ENCODE measurements at places on chromosomes 1 and 21.

DNA sequence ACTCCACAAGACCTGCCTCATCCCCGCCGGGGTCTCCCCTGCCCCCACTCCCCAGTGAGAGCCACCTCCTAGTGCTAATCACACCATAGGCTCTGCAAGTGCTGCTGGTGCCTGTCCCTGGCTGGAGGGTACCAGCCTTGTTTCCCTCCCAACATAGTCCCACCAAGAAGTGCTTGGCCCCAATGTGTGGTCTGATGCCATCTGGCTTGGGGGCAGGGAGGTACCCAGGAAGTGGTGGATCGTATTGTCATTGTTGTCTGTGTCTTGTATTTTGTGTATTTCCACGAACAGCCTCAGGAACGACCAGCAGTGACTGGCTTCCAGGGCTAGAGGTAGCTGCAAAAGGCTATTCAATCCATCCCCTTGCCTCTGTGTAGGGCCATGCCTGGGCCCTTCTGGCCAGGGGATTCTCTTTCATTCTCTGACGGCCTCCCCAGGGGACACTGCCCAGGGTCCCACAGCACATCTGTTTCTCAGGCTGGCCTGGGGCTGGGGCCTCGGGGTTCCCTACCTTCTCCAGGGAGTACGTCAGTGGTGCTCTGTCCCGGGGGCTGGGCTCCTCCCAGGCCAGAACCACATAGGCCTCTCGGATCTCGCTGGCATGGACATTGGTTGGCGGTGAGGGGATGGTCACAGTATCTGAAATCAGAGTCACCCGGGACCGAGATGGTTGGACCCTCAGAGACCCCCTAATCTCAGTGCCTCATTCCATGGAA, 22.8 kb downstream of the MYOM3 start:
- no peak for DNase-seq

DNA sequence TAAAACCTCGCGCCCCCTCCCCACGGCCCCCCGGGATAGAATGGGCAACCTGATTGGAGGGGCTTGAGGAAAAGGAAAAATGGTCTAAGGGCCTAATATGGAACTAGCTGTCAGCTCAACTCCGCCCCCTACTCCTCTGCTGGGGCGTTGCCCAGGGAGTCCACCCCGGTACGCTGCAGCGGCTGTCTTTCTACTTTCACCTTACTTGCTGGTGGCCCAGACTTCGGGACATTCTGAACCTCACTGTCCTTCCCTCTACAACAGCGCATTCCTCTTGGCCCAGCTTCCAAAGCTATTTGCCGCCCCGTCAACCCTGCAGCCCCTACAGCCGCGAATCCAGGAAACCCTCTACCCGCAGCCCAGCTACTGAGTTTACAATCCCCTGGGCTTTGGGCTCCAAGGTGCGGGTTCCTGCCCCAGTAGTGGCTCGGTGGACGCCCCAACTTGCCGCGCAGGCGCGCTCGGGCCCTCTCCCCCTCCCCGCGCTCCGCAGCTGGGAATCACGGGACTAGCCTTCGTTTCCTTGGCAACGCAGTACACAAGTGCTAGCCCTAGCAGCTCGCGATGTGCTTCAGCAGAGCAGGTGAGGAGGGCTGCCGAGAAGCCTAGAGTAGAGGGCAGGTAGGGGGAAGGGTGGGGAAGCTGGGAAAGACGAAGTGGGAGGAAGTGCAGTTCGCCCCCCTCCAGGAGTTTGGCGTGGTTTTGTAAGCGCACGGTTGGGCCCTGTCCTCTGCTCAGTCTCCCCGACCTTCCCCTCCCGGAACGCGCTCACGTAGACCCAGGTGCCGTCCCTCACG, 55.6 kb downstream of the CHIA start:
- DNase-seq = peak; percentile 90

GRCh38 chr1:20882837-20883236, 95.7 kb upstream of the HP1BP3 start:
- no peak for DNase-seq

DNA sequence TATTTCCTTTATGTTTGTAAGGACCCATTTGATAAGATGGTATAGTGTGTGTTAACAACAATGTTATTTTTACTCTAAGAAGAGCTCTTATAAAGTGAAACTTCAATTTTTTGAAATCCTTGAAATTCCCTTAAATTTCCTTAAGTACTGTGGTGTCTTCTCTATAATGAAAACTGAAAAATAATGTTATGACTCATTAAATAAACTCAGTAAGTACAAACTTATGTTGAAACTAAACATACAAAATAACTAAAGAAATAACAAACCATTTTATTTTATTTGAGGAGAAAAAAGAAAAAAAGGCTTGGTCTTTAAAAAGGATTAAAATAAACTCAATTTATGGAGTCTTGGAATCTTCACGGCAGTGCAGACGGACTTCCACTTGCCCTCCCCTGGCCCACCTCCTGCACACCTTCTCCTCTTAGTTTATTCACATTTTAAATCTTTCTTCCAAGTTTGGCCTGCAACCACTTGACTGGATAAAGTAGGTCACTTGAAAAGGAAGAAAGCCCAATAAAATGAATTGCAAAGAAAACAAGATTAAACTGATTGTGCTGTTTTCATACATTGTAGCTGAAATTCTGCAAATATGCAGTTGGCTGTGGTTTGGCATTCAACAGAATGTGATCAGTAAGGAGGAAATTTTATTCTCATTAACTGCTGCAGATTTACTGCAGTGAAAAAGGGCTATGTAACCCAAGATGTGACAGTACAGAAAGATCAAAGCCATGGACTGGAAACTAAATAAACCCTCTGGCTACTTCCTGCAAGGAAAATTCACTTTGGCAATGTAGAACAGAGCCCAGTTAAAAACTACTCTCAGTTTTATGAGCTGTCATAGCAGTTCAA, 48.5 kb upstream of the SCYL3 start:
- no peak for DNase-seq

DNA sequence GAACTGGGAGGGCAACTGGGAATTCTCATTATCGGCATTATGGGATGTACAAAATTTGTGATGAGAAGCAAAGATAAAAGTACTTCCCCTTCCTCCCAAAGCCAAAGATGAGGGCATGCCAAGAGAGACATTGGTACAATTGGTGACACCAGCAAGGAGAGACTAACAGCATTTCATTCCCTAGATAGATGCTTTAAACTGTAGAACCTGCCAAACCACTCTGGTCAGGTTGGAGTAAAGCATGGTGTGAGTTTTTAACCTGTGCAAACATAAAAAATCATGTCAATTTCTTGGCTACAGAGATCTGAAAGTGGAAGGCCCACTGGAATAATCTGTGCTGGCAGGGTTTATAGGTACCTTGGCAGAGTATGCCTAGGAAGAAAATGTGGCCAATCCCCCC, 19.4 kb downstream of the CTXND2 start:
- DNase-seq = no peak

DNA sequence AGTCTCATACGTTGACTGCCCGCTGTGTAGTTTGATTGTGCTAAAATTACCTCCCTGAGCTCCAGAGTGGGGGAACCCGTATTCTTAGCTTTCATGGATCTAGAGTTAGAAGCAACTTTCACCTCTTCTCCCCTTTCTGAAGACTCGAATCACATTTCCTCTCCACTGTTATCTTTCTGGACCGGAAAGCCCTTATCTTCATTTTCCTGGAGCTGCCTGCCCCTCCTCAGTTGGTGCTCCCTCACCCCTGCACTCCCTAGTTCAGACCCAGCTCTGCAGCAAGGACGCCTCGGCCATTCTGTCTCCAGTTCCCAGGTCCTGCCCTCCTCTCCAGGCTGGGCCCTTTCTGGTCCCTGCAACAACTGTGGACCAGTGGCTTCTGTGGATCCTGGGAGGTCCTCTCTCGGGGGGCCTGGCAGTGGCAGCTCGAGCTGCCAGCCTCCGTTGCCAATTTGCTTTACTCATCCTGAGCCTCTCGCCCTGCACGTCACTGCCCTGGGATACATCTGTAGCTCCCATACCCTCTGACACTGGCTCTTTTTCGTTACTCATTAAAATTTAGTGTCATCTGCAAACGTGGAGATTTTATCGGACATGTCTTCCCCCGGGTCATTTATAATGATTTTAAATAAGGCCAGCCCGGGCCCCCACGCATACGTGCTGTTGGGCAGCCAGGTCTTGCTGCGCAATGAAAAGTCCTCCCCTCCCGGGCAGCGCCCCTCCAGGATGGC, 141.5 kb upstream of the VAMP3 start:
- DNase-seq = no peak

DNA sequence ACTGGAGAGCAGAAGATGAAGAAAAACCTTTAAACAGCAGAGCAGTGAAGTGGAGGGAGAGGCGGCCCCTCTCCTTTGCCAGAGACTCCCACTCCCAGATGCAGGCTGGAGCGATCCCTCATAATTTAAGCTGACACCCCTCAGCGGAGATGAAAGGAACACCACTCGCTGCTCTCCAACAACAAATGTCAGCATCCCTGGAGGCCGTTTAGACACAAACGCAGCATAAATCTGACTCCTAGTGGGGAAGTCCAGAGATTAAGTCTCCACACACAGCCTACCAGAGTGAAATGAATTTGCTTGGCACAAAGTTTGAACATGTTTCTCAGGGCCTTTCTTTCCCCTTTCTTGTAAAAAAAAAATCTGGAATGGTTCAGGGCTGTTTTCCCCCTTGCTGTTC, 137.8 kb downstream of the LMX1A start:
- no peak for DNase-seq

DNA sequence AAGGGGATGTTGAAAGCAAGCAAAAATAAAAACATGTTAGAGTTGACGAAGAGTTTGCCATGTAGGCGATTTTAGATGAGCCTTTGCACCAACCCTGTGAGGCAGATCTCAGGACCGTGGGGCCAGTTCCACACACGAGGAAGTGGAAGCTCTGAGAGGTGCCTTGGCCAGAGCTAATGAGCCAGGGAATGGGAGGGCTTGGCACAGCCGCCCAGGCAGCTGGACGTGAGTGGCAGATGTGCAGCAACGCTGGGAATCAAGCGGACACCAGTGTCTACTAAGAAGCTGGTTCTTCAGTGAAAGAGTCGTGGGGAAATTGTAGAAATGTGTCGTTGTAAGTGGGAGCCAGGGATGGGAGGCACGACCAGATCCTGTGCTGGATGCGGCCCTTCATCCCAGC, 58.9 kb upstream of the COL6A1 start:
- no peak for DNase-seq

GRCh38 chr1:205592443-205593003, 39.3 kb downstream of the ELK4 start:
- DNase-seq = no peak

DNA sequence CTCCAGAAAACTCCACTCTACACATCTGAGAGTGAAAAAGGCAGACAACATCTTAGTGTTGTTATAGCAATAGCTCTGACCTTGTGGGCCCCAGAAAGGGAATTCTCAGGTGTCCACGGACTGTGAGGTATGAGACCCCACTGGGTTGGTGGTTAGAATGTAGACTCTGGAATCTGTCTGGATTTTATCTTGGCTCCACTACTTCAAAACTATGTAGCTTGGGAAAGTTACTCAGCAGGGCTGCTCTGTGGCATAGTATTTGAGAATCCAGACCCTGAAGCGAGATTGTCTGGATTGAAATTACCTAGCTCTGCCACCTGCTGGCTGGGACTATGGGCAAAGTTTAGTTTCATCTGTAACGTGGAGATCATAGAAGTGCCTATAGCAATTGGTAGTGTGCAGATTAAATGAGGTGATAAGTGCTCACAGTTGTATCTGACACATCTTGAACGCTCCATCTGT, 25.8 kb downstream of the PRDM2 start:
- peak; percentile 55 for DNase-seq

- DNase-seq = no peak
Measured at GRCh38 chr21:37210130-37210529, 57.0 kb downstream of the VPS26C start.

DNA sequence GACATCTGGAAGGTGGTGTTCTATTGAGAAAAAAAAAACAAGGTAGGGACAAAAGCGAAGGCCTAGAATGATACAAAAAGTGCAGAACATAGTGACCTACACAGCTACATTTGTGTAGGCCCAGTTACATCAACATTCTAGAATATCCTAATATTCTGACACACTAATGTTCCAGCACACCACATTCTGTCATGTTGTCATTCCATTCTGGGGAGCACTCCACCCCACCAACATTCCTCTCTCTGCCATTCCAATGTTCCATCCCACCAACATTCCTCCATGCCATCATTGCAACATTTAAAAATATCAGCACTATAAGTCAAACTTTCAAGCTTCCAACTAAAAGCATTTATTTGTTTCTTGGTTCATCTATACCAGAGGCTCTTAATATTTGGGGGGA, 28.5 kb downstream of the COA7 start:
- no peak for DNase-seq

DNA sequence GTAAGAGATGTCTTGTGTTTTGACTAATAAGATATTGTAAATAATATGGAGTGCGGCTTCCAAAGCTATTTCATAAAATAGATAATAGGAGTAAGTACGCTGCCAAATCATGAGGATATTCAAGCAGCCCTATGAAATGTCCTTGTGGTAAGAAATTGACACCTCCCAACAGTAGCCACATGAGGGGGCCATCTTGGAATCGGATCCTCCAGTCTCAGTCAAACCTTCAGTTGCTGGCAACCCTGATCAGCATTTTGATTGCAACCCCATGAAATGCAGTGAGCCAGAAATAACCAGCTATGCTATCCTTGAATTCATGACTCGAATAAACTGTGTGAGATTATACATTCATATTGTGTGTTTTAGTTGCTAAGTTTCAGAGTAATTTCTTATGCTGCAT, 212.4 kb downstream of the PLA2G4A start:
- no peak for DNase-seq

- DNase-seq = no peak
Measured at GRCh38 chr1:39663559-39663958, 8.3 kb downstream of the NT5C1A start.

Data from T follicular helper cell (primary cell).